ENCODE measurements at places on chromosomes 6 and 20. TPM values are rescaled to one million over a fixed set of nuclear protein-coding genes. Genes with fewer than 3 reads are reported as not detected.

The ASIP gene
- not detected for total RNA-seq

The PCMTD2 gene
- 28.4 TPM for total RNA-seq

The COL19A1 gene
- not detected for total RNA-seq

The GJA1 gene
- total RNA-seq = 114 TPM

The TNNC2 gene
- not detected for total RNA-seq

The SLC32A1 gene
- not detected for total RNA-seq

The SYCP2L gene
- 0.17 TPM for total RNA-seq

The CLVS2 gene
- total RNA-seq = not detected

The FRK gene
- total RNA-seq = 6.2 TPM

The RRAGD gene
- 8.0 TPM for total RNA-seq

The PPP1R14C gene
- 56.2 TPM for total RNA-seq

The NKAIN4 gene
- total RNA-seq = not detected

The TTK gene
- 4.5 TPM for total RNA-seq

The C20orf202 gene
- total RNA-seq = not detected

The TSPO2 gene
- total RNA-seq = not detected

The LY6G6F gene
- total RNA-seq = not detected

The TAAR2 gene
- not detected for total RNA-seq

The FHL5 gene
- not detected for total RNA-seq

The BMP2 gene
- 2.0 TPM for total RNA-seq

The YTHDF1 gene
- 30.3 TPM for total RNA-seq

The ANKRD60 gene
- total RNA-seq = not detected

The INSM1 gene
- total RNA-seq = not detected

The SNPH gene
- total RNA-seq = 7.6 TPM

The PRPH2 gene
- 0.50 TPM for total RNA-seq

The CCN5 gene
- 0.67 TPM for total RNA-seq

The SLC22A2 gene
- not detected for total RNA-seq

The PM20D2 gene
- 8.4 TPM for total RNA-seq

The TCF15 gene
- total RNA-seq = not detected

The TDP2 gene
- total RNA-seq = 16.3 TPM

The CYP39A1 gene
- total RNA-seq = 5.2 TPM

The COX4I2 gene
- not detected for total RNA-seq

The SRMS gene
- total RNA-seq = not detected

The TEAD3 gene
- 12.5 TPM for total RNA-seq

The MYB gene
- total RNA-seq = 0.40 TPM

The KCNS1 gene
- 0.33 TPM for total RNA-seq

The SMOC2 gene
- not detected for total RNA-seq

The SNX21 gene
- total RNA-seq = 34.5 TPM

The GNRH2 gene
- total RNA-seq = not detected

The BEND6 gene
- total RNA-seq = 2.0 TPM

The STXBP5 gene
- total RNA-seq = 42.0 TPM

The SLC22A16 gene
- under 0.01 TPM for total RNA-seq

The PSORS1C1 gene
- total RNA-seq = 38.8 TPM

The ISM1 gene
- 3.7 TPM for total RNA-seq

The THBS2 gene
- 4.3 TPM for total RNA-seq

The HLA-DQA1 gene
- total RNA-seq = not detected

Measured in mammary epithelial cell (primary cell).